ENCODE measurements at places on chromosomes 1 and 21.

DNA sequence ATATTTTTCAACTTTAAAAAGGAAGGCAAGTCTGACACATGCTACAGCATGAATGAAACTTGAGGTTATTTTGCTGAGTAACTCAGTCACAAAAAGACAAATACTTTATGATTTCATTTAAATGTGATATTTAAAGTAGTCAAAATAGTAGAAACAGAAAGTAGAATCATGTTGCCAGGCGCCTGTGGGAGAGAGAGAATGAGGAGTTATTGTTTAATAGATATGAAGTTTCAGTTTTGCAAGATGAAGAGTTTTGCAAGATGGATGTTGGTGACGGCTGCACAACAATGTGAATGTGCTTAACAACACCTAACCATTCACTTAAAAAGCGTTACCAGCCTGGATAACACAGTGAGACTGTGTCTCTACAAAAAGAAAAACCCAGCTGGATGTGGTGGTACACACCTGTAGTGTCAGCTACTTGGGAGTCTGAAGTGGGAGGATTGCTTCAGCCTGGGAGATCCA lies 20.7 kb upstream of the ATP1A1 start:
- DNase-seq = no peak

GRCh38 chr21:36395353-36396111 lies 10.3 kb downstream of the CHAF1B start:
- no peak for DNase-seq

DNA sequence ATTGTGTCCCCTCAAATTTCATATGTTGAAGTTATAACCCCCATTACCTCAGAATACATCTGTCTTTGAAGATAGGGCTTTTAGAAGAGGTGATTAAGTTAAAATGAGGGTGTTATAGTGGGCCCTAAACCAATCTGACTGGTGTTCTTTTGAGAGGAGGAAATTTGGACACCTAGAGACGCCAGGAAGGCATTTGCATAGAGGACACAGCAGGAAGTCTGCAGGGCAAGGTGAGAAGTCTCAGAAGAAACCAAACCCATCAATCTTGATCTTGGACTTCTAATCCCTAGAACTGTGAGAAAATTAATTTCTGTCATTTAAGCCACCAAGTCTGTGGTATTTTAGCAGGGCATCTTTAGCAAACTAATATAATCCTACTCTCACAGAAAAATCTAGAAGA lies 13.0 kb downstream of the GOLPH3L start:
- DNase-seq = no peak

DNA sequence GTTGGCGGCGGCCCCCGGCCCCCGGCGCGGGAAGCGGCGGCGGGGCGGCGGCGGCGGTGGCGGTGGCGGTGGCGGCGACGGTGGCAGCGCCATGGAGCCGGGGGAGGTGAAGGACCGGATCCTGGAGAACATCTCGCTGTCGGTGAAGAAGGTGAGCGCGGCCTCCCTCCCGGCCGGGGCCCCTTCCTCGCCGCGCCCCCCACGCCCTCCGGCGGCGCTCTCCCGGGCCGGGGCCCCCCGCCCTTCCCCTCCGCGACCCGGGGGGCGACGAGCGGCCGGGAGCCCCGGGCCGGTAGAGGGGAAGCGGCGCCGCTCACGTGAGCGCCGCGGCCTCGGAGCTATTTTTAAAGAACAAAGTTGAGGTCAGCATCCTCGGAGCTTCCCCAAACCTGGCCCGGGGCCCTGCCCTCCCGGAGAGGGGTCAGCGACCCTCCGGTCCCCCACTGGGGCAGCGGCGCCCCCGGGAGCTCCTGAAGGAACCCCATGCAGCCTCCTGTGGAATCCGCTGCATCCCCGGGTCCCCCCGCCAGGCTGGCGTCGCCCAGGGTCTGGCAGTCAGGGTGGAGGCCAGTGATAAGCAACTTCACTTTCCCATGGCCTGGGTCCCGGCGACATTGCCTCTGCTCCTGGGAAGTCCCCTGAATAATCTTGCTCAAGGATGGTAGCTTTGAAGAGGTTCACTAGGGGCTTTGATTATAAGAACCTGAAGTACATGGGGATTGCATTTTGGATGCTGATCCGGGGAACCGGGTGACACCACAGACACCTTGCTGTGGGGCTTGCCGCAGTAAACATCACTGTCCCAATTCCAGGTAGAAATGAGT lies 560 bp downstream of the PLEKHM2 start:
- no peak for DNase-seq

- DNase-seq = no peak
Observed at GRCh38 chr1:180527101-180527669, 24.8 kb upstream of the ACBD6 start.

DNA sequence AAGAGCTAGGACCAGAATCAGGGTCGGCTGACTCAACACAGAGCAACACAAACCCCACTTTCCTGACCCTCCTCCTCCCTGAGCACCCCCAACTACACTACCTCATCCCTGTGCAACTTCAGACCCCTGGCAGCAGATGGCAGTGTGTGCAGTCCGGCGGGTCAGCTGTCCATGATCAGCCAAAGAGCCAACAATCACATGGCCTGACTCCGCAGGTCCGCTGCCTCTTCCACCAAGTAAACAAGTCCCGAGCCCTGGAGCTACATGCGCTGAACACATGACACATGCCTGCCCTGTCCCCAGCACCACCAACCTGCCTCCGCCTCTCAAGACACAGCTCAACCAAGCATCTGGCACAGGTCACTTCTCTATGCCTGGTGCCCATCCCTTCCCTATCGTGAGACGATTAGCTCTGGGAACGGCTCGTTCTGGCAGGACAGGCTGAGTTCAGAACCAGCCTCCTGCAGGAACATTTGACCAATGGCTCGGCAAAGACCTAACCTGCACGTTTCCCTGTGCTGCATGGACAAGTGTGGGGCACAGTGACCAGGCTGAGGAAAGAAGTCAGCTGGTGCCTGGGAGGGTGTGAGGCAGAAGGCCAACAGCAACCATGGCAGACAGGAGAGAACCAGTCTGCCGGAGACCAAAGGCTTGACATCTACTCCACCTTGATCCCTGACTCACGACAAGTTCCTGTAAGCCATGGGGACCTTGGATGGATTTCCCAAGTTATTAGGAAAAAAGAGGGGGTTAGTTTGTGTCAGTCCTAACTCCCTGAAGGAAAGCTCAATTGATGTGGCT lies 60.3 kb downstream of the CD46 start:
- no peak for DNase-seq

GRCh38 chr1:68085752-68086151 lies 35.3 kb upstream of the DIRAS3 start:
- DNase-seq = no peak

- no peak for DNase-seq
Observed at GRCh38 chr1:9542430-9542829, 3.2 kb downstream of the SLC25A33 start.

GRCh38 chr1:1079408-1080121 lies 5.5 kb upstream of the RNF223 start:
- peak; percentile 54 for DNase-seq

DNA sequence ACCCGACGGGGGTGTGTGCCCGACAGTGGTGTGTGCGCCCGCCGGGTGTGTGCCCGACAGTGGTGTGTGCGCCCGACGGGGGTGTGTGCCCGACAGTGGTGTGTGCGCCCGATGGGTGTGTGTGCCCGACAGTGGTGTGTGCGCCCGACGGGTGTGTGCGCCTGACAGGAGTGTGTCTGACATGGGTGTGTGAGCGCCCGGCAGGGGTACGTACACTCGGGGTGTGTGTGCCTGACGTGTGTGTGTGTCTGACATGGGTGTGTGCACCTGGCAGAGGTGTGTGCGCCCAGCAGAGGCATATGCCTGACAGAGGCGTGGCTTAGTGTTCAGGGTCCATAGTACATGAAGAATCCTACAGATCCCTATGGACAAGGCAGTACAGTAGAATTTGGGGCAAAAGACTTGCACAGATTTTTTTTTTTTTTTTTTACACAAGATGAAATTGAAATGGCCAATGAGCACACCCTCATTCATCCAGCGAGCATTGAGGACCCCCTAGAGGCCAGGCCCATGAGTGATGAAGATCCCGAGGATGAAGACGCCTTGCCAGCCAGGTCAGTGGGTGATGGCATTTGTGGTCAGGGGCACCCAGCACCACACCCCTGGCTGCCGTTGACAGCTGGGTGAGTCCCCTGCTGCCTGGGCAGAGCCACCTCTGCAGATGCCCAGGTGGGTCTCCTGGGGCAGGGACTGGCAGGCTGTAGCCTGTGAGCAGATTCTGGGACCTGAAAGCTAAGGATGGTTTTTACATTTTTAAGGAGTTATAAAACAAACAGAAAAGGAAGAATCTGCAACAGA lies 60.1 kb downstream of the ADARB1 start:
- DNase-seq = no peak

DNA sequence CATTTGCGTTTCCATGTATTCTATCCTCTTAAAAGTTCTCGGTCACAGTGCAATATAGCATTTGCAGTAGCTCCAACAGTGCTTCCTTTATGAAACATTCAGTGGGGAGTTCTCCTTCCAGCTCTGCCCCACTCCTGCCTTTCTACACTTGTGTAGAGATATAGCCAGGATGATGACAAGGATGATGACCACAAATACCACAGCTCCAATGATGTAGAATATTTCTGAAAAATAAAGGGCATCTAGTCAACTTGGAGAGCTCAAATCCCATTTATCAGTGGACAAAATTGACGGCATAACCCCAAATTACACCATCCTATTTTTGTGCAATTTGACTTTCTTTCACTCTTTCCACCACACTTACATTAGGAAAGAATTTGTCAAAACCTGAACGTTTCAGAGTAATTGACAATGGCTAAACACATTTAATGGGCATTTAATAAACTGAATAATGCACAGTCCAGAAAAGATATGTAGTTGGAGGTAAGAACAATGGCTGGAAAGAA lies 11.1 kb downstream of the F3 start:
- DNase-seq = no peak

DNA sequence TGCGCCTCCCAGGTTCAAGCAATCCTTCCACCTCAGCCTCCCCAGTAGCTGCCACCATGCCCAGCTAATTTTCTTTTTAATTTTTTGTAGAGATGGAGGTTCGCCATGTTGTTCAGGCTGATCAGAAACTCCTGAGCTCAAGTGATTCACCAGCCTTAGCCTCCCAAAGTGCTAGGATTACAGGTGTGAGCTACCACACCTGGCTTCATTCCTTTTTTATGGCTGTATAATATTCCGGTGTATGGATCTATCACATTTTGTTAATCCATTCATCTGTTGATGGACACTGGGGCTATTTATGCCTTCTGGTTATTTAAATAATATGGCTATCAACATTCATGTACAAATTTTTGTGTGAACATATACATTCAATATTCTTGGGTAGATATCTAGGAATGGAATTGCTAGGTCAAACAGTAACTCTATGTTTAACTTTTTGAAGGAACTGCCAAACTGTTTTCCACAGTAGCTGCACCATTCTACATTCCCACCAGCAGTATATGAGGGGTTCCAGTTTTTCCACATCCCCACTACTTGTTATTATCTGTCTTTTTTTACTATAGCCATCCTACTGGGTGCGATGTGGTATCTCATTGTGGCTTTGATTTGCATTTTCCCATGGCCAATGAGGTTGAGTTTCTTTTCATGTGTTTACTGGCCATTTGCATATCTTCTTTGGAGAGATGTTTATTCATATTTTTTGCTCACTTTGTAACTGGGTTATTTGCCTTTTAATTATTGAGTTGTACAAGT lies 11.0 kb downstream of the SLC27A3 start:
- no peak for DNase-seq

- DNase-seq = no peak
Observed at GRCh38 chr21:39533545-39534380, 79.0 kb upstream of the B3GALT5 start.

DNA sequence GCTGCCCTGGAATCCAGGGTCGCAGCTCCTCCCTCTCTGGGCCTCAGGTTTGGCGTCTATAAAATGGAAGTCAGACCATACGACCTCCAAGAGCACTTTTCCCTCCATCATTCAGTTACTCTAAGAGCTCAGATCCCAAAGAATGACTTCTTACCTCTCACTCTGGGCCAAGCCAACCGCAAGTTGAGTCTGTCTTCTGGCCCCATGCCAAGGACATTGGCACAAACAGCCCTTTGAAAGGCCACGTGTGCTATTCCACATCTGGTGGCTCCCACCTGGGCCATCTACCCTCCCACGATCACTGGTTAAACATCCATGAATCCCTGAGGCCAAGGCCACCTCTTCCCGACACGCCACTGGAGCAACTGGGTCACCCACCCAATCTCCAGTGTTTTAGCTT lies 12.4 kb downstream of the SLC2A7 start:
- DNase-seq = no peak

DNA sequence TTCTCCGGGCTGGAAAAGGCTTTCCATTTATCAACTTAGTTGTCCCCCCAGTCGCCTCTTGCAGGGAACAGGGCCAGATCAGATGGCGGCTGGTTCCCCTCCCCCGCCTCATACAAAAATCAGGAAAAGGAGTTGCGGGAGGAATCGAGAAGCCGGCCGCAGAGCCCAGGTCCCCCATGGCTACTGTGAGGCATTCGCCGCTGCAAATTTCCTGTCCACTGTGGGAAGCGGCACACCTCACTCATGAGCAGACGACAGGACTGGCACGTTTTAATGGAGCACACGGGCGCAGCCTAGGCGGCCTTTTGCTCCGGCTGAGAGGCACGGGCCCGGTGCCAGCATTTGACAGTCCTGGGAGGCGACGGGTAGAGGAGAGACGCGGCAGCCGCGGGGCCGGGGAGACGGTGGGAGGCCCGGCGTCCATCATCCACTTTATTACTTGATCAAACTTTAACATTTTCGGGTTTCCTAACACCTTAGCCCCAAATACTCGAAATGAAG lies 1.1 kb downstream of the GNG4 start:
- DNase-seq = peak; percentile 21

GRCh38 chr1:43912607-43913006 lies 21.0 kb upstream of the ARTN start:
- DNase-seq = no peak

DNA sequence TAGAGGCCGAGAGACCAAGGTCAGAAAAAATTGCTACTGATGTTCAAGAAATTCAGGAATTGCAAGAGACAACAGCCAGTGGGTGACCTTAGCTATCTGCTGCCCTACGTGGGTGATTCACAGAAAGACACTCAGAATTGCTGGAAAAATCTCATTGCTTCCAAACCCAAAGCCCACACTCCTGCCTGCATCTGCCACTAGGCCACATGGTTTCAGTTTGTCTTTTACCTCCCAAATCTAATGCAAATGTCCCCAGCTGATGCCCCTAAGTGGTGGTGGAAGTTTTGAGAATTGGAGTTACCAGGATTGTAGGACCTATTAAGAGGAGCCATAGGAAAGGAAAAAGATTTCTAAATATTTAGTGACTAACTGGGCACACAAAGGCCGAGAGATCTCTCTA lies 341.5 kb upstream of the CHRM3 start:
- no peak for DNase-seq

DNA sequence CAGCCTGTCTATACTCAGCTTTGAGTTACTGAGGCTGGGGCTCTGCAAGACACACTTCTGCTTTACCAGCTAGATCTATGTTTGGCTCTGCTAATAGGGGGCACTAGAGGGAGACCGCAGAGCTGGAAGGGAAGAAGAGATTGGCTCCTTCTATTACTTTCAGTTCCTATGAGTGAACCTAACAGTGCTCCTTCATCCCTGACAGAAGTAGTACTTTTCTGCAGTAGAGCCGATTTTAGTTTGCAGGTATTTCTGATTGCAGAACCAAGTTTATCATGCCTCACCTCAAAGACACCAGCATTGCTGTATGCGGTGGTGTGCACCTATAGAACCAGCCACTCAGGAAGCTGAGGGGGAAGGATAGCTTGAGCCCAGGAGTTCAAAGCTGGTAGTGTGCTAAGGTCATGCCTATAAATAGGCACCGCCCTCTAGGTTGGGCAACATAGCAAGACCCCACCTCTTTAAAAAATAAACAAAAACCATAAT lies 5.7 kb upstream of the ZDHHC18 start:
- no peak for DNase-seq
